Bone marrow (tissue), 2 donors: ENCODE measurements at places on chromosomes 2 and 18.

DNA sequence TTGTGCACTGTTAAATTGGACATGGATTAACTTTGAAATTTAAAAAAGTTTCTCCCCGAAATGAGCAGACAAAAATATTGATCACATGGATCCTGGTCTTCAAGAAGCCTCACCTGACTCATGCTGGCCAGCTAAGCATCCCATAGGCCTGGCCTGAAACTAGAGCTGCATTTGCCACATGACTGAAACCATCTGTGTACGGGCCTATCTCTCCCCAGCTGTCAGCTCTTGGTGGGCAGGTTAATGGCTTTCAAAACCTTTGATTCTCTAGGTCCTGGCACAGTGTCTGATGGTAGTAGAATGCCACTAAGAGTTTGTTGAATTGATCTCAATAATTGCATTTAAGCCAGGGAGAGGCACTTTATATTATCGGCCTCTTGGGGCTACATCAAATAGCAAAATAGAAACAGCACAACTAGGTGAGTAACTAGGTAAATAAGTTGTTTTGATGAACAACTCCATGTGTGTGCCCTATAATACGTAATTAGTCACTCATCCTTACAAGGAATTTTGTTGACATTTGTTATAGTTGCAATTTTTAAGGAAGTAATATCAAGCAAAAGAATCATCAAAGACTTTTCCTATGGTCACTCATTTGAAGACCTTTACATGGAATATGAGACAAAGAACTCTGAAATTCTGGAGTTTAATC lies 251.1 kb downstream of the SP3 start:
- DNase-seq: no peak

DNA sequence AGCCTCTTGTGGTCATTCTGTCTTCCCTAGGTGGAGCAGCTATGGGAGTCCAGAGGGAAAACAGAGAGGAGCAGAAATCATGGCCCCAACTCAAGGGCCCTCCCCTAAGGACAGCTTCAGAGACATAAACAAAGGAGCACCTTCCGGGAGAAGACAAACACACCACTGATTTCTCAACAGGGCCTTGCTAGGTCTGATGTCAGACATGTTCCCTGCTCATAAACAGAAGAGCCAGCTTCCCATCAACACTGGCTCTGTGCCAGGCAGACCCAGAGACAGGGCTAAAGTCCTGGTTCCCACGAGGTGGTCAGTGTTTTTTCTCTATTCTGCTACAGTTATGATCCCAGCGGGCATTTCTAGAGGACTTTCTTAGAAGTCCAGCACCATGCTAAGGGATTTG lies 19.3 kb downstream of the CXCR2 start:
- DNase-seq: no peak

DNA sequence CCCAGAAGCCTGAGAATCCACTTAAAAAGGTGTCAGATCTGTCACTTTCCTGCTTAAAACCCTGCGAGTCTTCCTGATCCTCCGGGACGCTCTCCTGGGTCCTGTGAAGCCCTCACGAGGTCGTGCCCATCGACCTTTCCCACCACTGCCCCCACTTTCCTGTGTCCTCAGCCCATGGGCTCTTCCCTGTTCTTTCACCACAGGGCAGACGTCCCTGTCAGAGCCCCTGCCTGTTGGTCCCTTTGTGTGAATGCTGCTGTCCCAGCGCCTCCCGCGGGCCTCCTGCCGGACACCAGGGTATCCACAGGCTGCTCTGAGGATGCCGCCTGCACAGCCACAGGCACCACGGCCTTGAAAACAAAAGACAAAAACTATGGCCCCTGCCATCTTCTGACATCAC lies 125.6 kb downstream of the TMEM18 start:
- DNase-seq: no peak

DNA sequence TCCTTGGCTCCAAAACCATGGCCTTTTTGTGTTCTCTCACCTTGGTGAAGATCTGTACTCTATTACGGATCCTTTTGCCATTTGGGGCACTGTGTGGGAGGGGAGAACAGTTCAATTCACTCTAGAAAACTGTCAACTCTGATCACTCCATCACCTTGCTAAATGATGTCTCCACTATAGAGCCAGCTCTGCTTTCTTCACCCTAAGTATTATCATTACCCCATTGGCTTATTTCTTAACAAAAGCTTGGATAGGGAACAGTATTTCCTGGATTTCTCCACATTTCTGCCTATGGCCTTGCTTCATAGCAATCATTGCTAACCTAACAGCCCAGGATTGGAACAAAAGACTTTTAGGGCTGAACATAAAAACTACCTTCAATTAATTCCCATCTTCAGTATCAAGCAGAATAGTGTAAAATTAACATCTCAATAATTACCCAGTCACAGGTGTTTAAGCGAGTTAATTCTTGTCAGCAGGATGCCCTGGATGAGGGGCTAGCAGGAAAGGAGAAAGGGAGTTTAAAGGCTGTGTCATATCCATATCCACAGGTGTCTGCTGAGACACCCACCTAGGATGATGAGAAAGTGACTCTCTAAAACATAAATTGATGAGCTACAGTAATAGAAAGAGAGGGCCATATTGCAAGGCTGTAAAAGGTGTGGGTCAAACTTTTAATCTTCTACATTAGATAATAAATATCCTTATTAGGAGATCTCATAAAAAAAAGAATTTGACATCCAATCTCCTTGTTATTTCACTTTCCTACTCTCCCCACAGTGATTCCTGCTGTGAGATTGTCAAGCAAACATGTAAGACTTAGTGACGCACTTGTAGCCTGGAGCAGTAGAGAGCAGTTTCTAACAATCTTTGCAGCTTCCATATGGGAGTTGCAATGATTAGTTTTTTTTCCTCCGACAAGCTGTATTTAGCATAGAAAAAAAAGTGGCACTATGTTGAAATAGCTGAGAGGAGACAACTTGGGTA lies 589.5 kb upstream of the NXPH2 start:
- no peak for DNase-seq

DNA sequence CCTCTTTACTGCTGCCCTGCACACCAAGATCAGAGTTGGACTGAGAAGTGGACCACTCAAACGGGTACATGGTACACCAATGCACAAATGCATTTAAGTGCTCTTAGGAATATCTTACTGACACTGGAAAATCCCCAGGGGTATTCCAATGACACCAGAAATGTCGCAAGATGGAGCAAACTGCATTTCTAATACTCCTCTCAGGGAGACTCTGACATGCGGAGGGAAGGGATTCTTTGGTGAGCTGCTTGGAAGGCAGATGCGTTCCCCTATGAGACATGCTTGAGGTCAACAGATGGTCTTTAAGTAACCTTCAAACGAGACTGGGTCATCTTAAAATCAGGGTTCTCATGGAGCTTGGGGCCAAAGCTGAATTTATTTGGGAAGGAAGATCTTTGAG lies 521.8 kb upstream of the TCF4 start:
- DNase-seq: no peak

- no peak for DNase-seq
These were observed 22.0 kb upstream of the ASPRV1 start for GRCh38 chr2:69983392-69983966.

DNA sequence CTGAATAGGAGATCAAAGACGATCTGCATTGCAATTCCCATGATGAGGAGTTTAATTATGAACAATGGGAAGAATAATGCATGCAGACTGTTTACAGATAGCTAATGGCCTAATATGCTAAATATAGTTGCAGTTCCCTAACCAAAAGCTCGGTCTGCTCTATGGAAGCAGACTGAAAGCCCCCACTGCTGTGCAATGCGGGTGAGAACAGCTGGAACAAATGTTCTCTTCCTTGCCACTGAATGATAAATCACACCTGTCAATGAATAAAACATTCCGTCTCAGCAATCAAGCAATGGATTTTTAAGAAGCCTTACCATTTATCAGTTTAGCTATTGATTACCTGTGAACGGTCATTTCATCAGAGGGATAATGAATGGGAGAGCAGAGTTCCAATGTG lies 704.5 kb upstream of the RAB6C start:
- DNase-seq: no peak

DNA sequence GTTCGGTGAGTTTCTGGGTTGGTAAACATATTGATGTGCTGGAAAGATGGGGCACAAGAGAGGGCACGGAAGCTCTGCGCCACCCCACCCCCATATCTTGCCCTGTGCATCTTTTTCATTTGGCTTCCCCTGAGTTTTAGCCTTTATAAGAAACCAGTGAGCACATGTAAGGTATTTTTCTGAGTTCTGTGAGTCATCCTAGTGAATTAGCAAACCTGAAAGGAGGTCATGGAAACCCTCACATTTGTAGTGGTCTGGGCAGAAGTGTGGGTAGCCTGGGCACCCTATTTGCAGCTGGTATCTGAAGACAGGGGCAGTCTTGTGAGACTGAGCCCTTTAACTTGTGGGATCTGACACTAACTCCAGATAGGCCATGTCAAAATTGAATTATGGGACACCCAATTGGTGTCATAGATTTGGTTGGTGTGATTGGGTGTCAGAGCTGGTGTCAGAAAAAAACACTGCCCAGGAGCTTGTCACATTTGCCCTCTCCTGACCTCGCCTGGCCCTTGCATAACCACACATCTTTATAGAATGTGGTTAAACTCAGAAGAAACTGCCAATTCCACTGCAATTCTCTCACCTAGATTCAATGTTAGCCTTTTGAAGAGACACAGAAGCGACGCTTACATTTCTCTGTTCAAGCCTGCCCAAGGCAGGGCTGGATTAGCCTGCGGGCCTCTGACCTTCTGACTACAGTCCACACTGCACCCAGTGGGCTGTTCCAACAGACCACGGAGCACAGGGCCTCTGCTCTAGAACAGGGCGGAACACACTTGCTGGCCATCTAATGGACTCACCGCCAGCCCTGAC lies 12.0 kb upstream of the GALM start:
- no peak for DNase-seq

DNA sequence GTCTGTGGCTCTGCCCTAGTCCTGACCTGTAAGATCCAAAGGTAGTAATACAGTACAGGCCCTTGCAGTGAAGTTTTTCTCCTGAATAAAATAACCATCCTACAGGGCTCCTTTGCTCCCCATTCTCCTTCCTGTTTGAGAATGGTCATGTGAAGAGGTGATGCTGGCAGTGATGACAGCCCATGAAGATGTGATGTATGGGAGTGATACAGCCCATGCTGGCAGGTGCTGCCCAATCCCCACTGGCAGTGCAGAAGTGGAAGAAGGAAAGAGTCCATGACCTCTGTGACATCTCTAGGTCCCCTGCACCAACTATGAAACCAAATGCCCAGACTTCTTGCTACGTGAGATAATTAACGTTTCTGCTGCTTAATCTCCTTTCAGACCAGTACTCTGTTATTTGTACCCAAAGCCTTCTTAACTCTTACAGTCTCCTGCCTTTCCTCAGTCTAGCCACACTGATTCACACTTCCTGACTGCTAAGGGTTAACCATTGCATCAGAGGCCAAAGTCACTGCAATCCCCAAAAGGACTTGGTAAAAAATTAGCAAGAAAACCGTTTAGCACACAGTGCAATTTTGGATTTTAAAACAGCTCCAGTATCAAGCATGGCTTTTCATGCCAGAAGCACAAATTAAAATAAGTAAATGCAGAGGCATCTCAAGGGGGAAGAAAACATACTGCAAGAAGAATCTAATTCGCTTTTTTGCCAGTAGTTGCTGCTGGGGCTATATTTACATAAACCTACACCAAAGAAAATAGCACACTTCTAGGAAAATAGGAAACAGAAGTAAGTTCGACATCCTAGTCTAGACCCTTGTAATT lies 98.0 kb downstream of the STK39 start:
- no peak for DNase-seq

DNA sequence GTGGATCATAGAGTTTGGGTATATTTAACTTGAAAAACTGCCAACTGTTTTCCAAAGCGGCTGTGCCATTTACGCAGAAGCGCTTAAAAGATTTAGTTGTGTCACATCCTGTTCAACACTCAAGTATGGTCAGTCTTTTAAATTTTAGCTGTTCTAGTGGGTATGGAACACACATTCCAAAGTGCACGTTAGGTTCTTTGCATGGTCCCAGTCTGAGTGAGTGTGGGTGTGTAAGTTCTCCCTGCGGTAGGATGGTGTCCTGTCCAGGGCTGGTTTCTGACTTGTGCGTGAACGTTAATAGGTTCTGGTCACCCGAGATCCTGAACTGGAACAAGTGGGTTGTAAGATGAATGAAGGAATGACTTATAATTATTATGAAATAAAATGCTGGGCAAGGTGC lies 28.4 kb upstream of the IL36G start:
- DNase-seq: no peak

DNA sequence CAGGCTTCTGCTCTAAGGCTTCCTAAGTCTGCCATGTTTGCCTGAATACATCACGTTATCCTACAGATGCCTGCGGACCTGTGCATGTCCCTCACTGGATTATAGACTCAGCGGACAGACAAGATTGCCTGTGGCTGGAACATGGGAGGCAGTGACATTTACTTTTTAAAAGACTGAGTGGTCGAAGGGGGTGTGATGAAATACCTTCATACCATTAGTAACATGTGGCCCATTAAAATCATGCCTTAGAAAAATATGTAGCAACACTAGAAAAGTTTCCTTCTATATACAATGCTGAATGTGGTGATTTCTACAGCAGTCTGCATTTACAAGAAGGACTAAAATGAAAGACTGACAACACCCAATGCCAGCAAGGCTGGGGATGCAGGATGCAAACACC lies 154.4 kb downstream of the ASB1 start:
- DNase-seq: no peak

- DNase-seq: no peak
These were observed 72.9 kb upstream of the VRK2 start for GRCh38 chr2:57973621-57974186.

DNA sequence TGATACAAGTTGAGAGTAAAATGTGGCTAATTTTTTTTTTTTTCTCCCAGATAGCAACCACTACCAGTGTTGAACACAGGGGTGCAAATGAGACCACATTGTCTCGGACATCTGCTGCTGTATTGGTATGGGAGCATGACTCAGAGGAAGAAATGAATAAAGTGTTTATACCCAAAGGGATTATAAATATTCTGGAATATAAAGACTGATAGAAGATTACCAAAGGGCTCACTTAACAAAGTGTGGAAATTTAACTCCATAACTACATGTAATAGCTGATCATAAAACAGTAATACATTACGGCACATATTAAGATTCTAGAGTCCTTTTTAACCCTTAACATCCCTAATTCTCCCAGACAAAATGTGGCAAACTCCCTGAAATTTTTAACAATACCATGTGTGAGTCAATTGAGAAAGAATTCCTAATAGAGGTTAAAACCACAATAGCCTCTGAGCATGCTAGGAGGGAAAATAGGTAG lies 1023.0 kb upstream of the ACVR2A start:
- no peak for DNase-seq

- no peak for DNase-seq
These were observed 77.5 kb upstream of the DAPL1 start for GRCh38 chr2:158717366-158718195.

DNA sequence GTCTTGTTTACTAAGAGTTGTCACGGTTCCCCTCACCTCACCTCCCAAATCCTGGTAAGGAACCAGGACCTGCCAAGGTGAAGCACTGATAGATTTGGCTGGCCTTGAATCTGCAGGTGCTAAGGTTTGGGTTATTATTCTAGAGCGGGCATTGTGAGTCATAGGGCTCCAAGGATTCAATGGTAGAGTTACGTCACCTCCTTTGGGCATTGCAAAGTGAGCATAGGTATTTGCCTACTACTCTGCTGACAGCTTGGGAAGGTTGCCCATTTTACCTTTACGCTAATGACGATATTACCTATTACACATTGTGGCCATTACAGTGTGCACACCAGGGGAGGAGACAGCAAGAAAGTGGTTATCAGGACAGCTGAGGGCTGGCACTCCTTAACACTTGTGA lies 59.3 kb downstream of the SETBP1 start:
- DNase-seq: no peak

GRCh38 chr2:110677080-110677479 lies 783 bp downstream of the BUB1 start:
- DNase-seq: no peak

GRCh38 chr2:134183679-134184078 lies 70.2 kb upstream of the MGAT5 start:
- no peak for DNase-seq

- no peak for DNase-seq
These were observed 17.1 kb upstream of the ARHGAP28 start for GRCh38 chr18:6712401-6712800.
